Right lobe of liver (tissue), 6 donors: ENCODE measurements at places on chromosomes 16 and 17. TPM values are rescaled to one million over a fixed set of nuclear protein-coding genes. Genes with fewer than 3 reads are reported as not detected.

The CYGB gene
- total RNA-seq = 3.2 TPM

The RPRML gene
- not detected for total RNA-seq

The UNKL gene
- total RNA-seq = 12.3 TPM

The KRTAP3-2 gene
- not detected for total RNA-seq

The SPN gene
- total RNA-seq = 3.3 TPM

The SCNN1G gene
- not detected for total RNA-seq

The CD300H gene
- total RNA-seq = not detected

The ZG16 gene
- 0.06 TPM for total RNA-seq

DNA sequence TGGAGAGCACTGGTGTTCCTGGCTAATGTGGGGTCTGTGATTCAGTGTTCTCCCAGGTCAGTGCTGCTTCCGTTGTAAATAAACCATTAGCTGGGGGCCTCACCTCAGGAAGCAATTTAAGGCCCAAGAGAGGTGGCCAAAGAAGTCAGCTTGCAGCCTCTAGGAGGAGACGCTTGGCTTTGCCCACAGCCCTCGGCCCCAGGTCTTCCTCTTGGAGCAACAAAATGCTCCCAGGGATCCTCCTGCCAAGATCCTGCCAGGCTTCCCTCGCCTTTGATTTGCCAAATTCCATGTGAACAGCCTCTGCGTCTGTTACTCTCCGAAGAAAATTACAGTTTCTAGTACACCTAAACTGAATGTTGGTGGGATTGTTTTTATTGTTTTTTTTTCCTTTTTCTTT is 62.4 kb upstream of the TBX2 start:
- DNase-seq = no peak
- H3K4me3 ChIP-seq = no peak overlapping the region
- H3K27me3 ChIP-seq = no peaks in the 10 kb centered on the region
- H3K4me1 ChIP-seq = peaks cover 12% of the 10 kb centered on the region

DNA sequence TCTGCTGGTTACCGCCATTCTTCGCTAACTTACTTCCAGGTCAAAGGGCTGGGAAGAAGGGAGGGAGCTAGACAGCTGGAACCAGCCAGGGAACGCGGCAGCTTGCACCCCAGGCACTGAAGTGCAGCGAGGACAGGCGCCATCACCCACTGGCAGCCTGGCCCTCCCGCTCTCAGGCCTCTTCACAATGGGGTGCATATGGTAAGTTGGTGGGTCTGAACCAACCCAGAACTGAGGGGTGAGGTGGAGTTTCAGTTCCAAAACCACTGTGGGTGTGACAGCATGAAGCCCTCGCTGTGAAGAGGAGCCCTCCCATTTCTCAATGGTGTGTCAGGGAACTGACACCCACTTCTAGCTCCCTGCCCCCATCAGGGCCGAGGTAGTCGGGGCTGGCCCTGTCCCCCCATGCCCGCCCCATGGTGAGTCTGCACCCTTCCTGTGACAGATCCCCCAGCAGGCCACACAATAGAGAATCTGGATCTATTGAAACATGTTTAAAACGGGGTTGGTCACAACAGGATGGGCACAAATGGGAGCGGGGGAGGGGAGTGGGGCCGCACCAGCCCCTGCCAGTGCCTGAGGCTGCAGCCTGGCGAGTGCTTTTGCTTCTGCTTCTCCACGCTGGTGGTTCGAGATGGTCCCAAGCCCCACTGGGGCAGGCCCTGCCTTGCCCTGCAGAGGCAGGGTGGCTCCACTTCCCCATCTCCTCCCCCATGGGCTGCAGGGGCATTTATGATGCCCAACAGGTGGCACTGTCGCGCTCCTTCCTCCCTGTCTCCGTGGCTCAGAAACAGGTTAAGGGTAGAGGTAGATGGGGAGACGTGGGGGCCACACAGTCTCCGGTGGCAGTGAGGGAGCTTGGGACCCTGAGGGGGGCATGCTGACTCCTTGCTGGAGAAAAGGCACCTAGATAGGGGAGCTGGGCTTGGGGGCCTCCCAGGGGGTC is 2.3 kb downstream of the LIMD2 start:
- peaks cover 15% of the 10 kb centered on the region for H3K4me1 ChIP-seq
- H3K27ac ChIP-seq = no peak overlapping the region
- no peaks in the 10 kb centered on the region for H3K27me3 ChIP-seq
- DNase-seq = peak; percentile 71
- H3K36me3 ChIP-seq = no peaks in the 10 kb centered on the region

- no peak for DNase-seq
- no peak overlapping the region for H3K27ac ChIP-seq
- no peak overlapping the region for H3K4me3 ChIP-seq
These were observed 682.4 kb downstream of the KCNJ18 start for GRCh38 chr17:22374741-22375140.

DNA sequence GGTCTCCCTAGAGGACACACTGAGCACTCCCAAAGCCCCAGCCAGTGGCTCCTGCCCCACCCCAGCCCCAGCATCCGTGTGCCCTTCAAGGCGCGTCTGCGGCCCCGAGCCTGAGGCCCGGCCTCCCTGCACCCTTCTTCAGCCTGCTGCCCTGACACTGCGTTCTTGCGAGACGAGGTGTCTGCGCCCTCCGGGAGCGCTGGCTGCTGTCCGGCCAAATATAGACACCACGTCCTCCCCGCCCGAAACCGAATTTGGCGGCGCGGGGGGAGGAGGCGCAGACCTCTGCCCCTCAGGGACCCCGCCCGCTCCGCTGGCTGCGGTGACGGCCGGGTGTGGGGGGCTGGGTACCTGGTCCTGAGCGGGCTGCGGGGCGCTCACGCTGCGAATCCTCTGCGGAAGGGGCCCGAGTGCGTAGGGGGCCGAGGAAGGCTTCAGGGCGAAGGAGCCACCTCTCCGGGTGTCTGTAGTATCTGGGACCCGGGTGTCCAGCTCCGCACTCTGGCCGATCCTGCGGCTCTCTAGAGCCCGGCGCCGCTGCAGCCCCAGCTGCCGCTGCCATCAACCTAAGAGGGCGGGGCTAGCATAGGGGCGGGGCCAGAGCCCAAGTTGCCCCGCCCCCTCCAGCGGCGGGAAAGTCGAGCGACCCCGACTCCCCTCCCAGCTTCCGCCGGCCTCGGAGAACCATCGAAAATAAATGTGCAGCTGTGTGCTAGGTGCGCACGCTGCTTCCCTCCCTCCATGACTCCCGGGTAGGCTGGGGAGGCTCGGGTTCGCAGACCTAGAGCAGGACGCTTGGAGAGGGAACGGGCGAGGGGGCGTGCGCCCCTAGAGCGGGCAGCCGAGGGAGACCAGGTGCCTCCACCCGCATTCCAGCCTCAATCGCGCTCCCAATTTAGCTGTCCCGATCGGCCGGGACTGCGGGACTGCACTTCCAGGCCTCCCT is at the start of gene CORO6:
CORO6 (minus strand) TSS at position 576 of the 946 bp plus-strand sequence. CDS start 1,491 bp downstream, outside the sequence.
- no peaks in the 10 kb centered on the region for H3K36me3 ChIP-seq
- H3K27me3 ChIP-seq = no peaks in the 10 kb centered on the region
- H3K27ac ChIP-seq = no peak within 1 kb of the TSS
- H3K4me1 ChIP-seq = peaks cover 18% of the 10 kb centered on the region
- no peak for DNase-seq
- peak within 1 kb of the TSS; percentile 48 for H3K4me3 ChIP-seq

DNA sequence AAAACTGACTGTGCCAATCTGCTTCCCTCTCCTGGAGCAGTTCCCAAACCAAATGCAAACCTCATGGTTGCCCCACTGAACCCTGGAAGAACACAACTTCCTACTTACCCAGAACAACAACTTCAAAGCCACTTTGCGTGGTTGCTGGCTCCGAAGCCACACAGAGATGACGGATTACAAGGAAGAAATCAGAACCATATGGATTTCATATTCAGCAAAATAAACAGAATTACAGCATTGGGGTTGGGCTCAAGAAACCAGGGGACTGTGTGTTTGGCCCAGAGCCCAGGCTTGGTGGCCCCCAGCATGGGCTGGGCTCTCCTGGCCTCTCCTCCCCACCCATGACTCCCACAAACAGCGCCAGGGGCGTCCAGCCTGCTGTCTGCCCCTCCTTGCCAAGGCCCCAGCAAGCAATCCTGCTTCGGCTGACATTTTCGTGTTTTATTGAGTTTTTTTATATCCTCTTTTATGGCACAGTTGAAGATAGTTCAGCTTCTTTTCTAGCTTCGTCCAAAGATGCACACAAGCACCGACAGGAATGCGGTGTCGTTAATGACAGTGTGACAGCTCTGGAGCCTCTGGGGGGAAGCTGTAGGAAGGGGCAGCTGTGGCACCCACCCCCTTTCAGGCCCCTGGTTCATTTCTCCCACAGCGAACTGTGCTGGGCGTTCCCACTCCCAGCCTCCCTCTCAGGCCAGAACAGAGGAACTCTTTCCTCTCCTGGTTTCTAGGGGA is 137.1 kb downstream of the GAS7 start:
- no peak overlapping the region for H3K27ac ChIP-seq
- DNase-seq = no peak
- no peaks in the 10 kb centered on the region for H3K36me3 ChIP-seq

- H3K4me3 ChIP-seq = no peak overlapping the region
- H3K4me1 ChIP-seq = no peaks in the 10 kb centered on the region
- H3K36me3 ChIP-seq = no peaks in the 10 kb centered on the region
- no peaks in the 10 kb centered on the region for H3K27me3 ChIP-seq
- H3K27ac ChIP-seq = no peak overlapping the region
- no peak for DNase-seq
These were observed 103.1 kb upstream of the NACA2 start for GRCh38 chr17:61694095-61694494.

GRCh38 chr17:45050481-45051059 is 862 bp downstream of the DCAKD start:
- no peaks in the 10 kb centered on the region for H3K36me3 ChIP-seq
- DNase-seq = no peak
- peaks cover 5% of the 10 kb centered on the region for H3K4me1 ChIP-seq
- H3K27ac ChIP-seq = peak overlapping the region; percentile 69
- H3K27me3 ChIP-seq = no peaks in the 10 kb centered on the region

DNA sequence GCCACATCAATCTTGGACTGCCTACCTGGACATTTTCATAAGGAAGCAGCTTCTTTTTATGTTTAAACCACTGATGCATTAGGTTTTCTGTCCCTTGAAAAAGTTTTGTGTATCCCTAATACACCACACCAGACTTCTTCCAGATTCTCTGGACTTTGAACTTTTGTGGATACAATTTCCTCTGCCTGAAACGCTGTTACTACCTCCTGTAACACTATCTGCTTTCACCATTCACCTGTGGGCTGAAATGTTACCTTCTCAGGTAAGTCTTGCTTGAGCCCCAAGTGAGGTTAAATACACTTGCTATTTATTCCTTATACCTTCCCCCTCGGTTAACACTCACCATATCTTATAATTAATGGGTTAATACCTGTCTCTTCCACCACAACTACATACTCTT is 2.7 kb downstream of the ZZEF1 start:
- no peaks in the 10 kb centered on the region for H3K36me3 ChIP-seq
- peak overlapping the region; percentile 11 for H3K27ac ChIP-seq
- no peak overlapping the region for H3K4me3 ChIP-seq
- no peak for DNase-seq

DNA sequence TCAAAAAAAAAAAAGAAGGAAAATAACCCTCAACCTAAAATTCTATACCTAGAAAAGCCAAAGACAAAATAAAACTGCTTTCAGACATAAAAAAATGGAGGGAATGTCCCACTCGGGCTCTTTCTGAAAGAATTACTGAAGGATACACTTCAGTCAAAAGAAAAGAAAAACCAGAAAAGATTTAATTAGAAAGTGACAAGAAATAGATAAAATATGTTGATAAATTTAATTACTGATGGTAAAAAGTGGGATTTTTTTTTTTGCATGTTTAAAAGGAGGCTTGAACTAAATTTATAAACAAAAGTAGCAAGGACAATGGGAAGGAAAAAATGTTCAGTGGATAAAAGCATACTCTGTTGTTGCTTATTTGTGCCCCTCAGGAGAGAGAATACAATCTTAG is 89.1 kb downstream of the OR1D5 start:
- H3K36me3 ChIP-seq = no peaks in the 10 kb centered on the region
- no peak overlapping the region for H3K27ac ChIP-seq
- no peak overlapping the region for H3K4me3 ChIP-seq
- H3K4me1 ChIP-seq = no peaks in the 10 kb centered on the region

- H3K36me3 ChIP-seq = no peaks in the 10 kb centered on the region
- no peaks in the 10 kb centered on the region for H3K27me3 ChIP-seq
- H3K27ac ChIP-seq = no peak overlapping the region
- DNase-seq = peak; percentile 42
- H3K4me1 ChIP-seq = peaks cover 7% of the 10 kb centered on the region
These were observed 7.7 kb upstream of the TMEM92 start for GRCh38 chr17:50266384-50267073.

DNA sequence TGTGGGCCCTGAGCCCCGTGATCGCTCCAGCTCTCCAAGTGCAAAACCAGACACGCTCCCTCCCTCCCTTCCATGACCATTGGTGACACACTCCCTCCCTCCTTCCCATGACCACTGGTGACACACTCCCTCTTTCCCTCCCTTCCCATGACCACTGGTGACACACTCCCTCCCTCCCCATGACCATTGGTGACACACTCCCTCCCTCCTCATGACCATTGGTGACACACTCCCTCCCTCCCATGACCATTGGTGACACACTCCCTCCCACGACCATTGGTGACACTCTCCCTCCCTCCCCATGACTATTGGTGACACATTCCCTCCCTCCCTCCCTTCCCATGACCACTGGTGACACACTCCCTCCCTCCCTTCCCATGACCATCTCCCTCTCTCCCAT is 56.3 kb downstream of the LMF1 start:
- no peaks in the 10 kb centered on the region for H3K36me3 ChIP-seq
- H3K4me1 ChIP-seq = no peaks in the 10 kb centered on the region
- no peak for DNase-seq

- H3K27me3 ChIP-seq = no peaks in the 10 kb centered on the region
- peak overlapping the region; percentile 36 for H3K27ac ChIP-seq
- no peak overlapping the region for H3K4me3 ChIP-seq
- peak; percentile 27 for DNase-seq
- peaks cover 17% of the 10 kb centered on the region for H3K4me1 ChIP-seq
- H3K36me3 ChIP-seq = no peaks in the 10 kb centered on the region
These were observed 52.0 kb downstream of the LDHD start for GRCh38 chr16:75064403-75065148.

GRCh38 chr16:17342031-17342430 is 128.7 kb downstream of the XYLT1 start:
- H3K4me1 ChIP-seq = no peaks in the 10 kb centered on the region
- no peaks in the 10 kb centered on the region for H3K36me3 ChIP-seq
- H3K4me3 ChIP-seq = no peak overlapping the region
- no peak for DNase-seq
- H3K27me3 ChIP-seq = no peaks in the 10 kb centered on the region

DNA sequence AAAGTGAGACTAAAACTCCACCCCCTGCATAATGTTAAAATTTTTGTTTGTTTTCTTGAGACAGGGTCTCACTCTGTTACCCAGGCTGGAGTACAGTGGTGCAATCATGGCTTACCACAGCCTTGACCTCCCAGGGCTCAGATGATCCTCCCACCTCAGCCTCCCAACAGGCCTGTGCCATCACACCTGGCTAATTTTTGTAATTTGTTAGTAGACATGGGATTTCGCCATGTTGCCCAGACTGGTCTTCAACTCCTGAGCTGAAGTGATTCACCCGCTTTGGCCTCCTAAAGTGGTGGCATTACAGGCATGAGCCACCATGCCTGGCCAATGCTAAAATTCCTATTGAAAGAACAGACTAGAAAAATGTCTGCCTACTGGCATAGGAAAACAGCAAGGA is 103.8 kb downstream of the TRIM37 start:
- no peaks in the 10 kb centered on the region for H3K4me1 ChIP-seq
- no peaks in the 10 kb centered on the region for H3K27me3 ChIP-seq
- no peak overlapping the region for H3K4me3 ChIP-seq
- peak overlapping the region; percentile 69 for H3K27ac ChIP-seq
